T-helper 1 cell treated with Interleukin-12 subunit alpha and Interleukin-12 subunit beta and Interleukin-4 antibody, amounts not matched to agents 30 ng/mL and 1 ng/mL, for 36 hours (primary cell): ENCODE measurements at places on chromosomes 11 and 22. TPM values are rescaled to one million over a fixed set of nuclear protein-coding genes. Genes with fewer than 3 reads are reported as not detected.

The OR2AG1 gene
- not detected in 2 replicates for total RNA-seq

The C22orf23 gene
- total RNA-seq = not detected in 2 replicates

The LIN7C gene
- total RNA-seq = 27.8 and 28.2 TPM in 2 replicates

The DGAT2 gene
- total RNA-seq = 8.0 and 8.4 TPM in 2 replicates

The CHADL gene
- 0.24 and 0.27 TPM in 2 replicates for total RNA-seq

The UPB1 gene
- 0.34 and 0.68 TPM in 2 replicates for total RNA-seq

The PGA5 gene
- not detected in 2 replicates for total RNA-seq

The DENND5A gene
- total RNA-seq = 36.8 and 41.8 TPM in 2 replicates

The GGTLC3 gene
- total RNA-seq = not detected in 2 replicates

The NLRP14 gene
- 0.24 and 0.34 TPM in 2 replicates for total RNA-seq

The OR51B2 gene
- not detected in 2 replicates for total RNA-seq

The YPEL4 gene
- 0.44 and 0.78 TPM in 2 replicates for total RNA-seq

The IFITM10 gene
- total RNA-seq = 1.2 and 1.8 TPM in 2 replicates

The MB gene
- 0.61 and 0.80 TPM in 2 replicates for total RNA-seq

The CNGA4 gene
- total RNA-seq = 0.15 TPM in 1 of 2 replicates, not detected in the other

The GPHA2 gene
- not detected in 2 replicates for total RNA-seq

The IL17REL gene
- 0.07 TPM in 1 of 2 replicates, not detected in the other for total RNA-seq

The KRTAP5-8 gene
- total RNA-seq = 0.29 TPM in 1 of 2 replicates, not detected in the other

The ZNHIT2 gene
- 11.5 and 11.9 TPM in 2 replicates for total RNA-seq

The PVALB gene
- total RNA-seq = not detected in 2 replicates

The NRXN2 gene
- total RNA-seq = 0.71 and 1.3 TPM in 2 replicates

The OR5P2 gene
- total RNA-seq = not detected in 2 replicates

The HBB gene
- not detected in 2 replicates for total RNA-seq

The SNRPD3 gene
- total RNA-seq = 99.9 and 106 TPM in 2 replicates

The RBM4B gene
- 15.4 and 16.8 TPM in 2 replicates for total RNA-seq

The OR8U1 gene
- total RNA-seq = not detected in 2 replicates

The CHRM4 gene
- total RNA-seq = 1.1 and 1.3 TPM in 2 replicates

The CATSPER1 gene
- total RNA-seq = 0.32 TPM in 1 of 2 replicates, not detected in the other

The KRTAP5-9 gene
- 0.24 TPM in 1 of 2 replicates, not detected in the other for total RNA-seq

The C11orf97 gene
- not detected in 2 replicates for total RNA-seq

The KDM4E gene
- total RNA-seq = not detected in 2 replicates

The KCNJ5 gene
- not detected in 2 replicates for total RNA-seq

The SEPTIN3 gene
- total RNA-seq = 7.2 and 8.2 TPM in 2 replicates

The UBQLN3 gene
- total RNA-seq = 0.20 TPM in 1 of 2 replicates, not detected in the other

The CNTF gene
- total RNA-seq = 2.6 and 3.1 TPM in 2 replicates

The CRYBB2 gene
- total RNA-seq = 0.27 TPM in 1 of 2 replicates, not detected in the other

The SSH3 gene
- 13.0 and 17.3 TPM in 2 replicates for total RNA-seq

The DAGLA gene
- total RNA-seq = 0.17 and 0.25 TPM in 2 replicates

The MRGPRE gene
- total RNA-seq = not detected in 2 replicates

The LINC01488 gene
- total RNA-seq = not detected in 2 replicates

The OSBPL5 gene
- 1.6 and 3.4 TPM in 2 replicates for total RNA-seq

The INTS4 gene
- 55.5 and 59.2 TPM in 2 replicates for total RNA-seq

The AIFM3 gene
- total RNA-seq = 0.51 TPM in 1 of 2 replicates, not detected in the other

The PGR gene
- not detected in 2 replicates for total RNA-seq

The MYEOV gene
- total RNA-seq = not detected in 2 replicates

The NDUFA6 gene
- total RNA-seq = 71.0 and 73.7 TPM in 2 replicates

The BATF2 gene
- 0.10 TPM in 1 of 2 replicates, not detected in the other for total RNA-seq

The SCGB1D2 gene
- not detected in 2 replicates for total RNA-seq

The MUC5B gene
- total RNA-seq = not detected in 2 replicates

The AP5B1 gene
- 18.0 and 18.1 TPM in 2 replicates for total RNA-seq

The KLHDC7B gene
- 12.6 and 13.8 TPM in 2 replicates for total RNA-seq

The TSPAN32 gene
- 21.6 and 23.1 TPM in 2 replicates for total RNA-seq

The SYT7 gene
- not detected in 2 replicates for total RNA-seq

The LUZP2 gene
- not detected in 2 replicates for total RNA-seq
